Pancreas (tissue), 10 donors: ENCODE measurements at places on chromosomes 2 and 18. TPM values are rescaled to one million over a fixed set of nuclear protein-coding genes. Genes with fewer than 3 reads are reported as not detected.
A peak's percentile ranks its signal among the peaks of the same experiment; 100 is the strongest.

CROCC2 gene
- total RNA-seq, result not detected

DNA sequence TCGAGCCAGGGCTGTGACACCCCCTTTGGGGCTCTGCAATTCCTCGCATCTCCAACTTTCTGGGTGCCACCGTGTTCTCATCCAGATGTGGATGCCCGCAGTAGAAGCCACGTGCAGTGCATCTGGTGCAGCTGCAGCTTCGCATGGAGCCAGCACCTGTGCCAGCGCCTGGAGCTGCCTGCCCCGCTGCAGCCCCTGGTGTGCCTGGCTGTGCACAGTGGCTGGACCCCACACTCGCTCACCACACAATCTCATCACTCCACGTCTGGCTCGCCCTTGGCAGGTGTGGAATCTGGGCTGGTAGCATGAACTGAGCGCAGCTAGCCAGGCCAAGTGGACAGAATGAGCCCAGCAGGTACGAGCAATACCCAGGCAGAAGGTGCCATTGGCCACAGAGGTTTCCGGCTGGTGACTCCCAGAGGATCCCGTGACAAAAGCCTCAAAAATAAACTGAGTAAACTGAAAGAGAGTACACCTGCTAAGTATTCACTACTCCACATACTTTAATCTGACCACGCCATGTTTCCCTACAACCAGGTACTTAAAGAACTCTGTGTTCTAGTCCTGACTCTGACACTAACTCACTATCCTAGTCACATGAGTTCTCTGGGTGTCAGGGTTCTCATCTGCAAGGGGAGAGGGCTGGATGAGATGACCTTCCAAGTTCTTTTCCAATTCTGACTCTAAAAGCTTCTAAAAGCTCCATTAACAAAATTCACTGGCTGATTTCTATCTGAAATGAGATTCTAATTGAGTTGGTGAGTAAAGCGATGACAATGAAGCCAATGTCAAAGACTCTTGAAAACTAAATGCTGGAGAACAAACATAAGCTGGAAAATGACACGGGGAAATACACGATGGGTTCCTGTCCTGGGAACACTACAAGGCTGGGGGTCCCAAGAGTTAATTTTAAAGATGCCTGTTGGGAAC is 37.1 kb downstream of the RNF152 start:
- no peak for DNase-seq

ACP1 gene
- total RNA-seq, result 59.1 TPM

ORMDL1 gene
- total RNA-seq, result 20.2 TPM

- DNase-seq, result peak; percentile 69
Measured at GRCh38 chr2:174335988-174336500, 1.3 kb downstream of the SP9 start.

- DNase-seq, result no peak
Measured at GRCh38 chr2:167640096-167640495, 607.3 kb downstream of the STK39 start.

ANKRD30BL gene
- not detected for total RNA-seq

DNA sequence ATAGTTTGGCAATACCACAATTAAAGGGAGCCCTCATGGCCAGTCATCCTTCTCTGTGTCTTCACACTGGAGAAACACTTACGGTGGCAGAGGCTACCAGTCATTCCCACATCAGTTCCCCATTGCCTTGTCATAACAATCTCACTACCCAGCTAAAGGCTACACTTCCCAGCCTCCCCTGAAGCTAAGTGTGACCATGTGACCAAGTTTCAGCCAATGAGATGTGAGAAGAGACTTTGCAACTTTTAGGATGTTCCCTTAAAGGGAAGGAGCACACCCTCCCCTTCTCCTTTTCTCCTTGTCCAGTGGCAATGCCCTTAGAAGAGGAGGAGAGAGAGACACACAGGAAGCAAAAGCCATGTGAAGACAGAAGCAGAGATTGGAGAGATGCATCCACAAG is 89.0 kb upstream of the RAB12 start:
- DNase-seq, result no peak

DLX1 gene
- total RNA-seq, result not detected

DNA sequence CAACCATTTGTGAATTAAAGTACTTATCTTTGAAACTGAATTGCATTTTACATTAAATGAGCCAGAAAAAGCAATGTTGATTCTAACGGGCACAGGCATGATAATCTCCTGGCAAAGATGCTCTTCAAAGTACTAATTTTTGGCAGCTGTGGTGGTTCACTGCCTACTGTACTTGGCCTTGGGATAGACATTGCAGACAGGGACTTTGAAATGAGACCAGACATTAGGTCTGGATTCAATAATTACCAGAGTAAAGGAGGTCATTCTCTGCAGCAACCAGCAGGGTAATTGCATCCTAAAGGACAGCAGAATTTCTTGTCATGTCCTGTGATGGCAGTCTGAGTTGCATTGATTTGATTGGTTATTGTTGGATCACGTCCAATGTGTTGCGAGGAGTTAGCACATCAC is 986.5 kb downstream of the TDRD15 start:
- no peak for DNase-seq

SERPINB13 gene
- total RNA-seq, result not detected

REG1B gene
- total RNA-seq, result 30,154 TPM

DNA sequence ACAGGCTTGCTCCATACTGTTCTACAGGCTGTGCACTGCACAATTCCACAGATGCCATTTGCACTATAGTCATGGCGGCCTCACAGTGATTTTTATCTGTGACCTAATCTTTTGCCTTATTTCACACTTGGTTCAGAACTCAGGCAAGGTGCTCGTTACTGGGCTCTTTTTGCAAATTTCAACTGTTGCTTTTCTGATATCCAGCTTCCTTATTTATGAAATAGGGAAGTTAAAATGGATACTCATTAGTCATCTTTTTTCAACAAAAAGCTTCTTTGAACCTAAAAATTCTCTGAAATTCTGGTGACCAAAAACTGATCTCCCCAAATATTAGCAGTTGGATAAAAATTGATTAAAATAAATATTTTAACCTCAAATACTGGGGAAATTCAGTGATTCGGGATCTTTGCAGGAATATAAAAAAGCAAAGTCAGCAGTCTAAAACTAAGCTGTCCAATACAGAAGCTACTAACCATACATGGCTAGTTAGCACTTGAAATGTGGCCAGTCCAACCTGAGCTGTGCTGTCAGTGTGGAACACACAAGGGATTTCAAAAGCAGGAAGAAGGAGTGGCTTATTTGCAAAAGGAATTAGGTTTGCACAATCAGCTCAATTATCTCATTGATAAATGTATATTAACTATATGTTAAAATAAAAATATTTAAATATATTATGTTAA is 134.4 kb downstream of the COL4A4 start:
- DNase-seq, result no peak

DNA sequence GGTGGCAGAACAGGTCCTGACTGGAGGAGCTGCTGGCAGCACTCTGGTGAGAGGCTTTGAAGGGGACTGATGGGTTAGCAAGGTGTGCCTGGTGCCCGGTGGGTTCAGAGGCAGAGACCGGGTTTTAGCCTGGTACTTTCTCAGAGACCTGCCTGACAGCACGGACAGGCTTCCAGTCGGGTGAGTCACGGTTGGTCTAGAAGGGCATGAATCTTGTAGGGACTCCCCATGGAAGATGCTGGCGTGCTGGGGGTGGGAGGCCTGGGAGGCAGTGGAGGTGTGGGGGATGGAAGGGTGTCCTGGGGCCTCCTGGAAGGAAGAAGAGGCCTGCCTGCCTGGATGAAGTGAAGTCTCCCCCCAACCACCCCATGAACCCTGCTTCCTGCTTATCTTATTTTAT is 52.6 kb downstream of the ACKR3 start:
- no peak for DNase-seq

DNA sequence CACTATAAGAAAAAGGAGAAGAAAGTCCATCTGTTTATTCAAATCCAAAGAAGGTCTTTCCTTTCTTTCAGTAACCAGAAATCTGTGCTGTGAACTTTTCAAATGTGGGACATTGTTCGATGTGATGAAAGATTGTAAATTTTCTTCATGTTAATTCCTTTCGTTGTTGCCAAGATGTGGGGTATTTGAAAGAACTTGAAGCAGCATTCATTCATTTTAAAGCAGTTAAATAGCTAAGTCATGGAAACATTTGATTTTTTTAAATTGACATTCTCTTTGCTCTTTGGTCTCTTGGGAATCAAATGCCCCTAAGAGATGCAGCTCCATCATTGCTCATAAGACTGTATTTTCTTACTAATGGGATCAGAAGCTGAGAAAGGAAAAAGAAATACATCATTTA is 93.7 kb upstream of the EHBP1 start:
- DNase-seq, result no peak

EVA1A gene
- 18.3 TPM for total RNA-seq

SLC38A11 gene
- 2.0 TPM for total RNA-seq

TEX44 gene
- total RNA-seq, result not detected

DNA sequence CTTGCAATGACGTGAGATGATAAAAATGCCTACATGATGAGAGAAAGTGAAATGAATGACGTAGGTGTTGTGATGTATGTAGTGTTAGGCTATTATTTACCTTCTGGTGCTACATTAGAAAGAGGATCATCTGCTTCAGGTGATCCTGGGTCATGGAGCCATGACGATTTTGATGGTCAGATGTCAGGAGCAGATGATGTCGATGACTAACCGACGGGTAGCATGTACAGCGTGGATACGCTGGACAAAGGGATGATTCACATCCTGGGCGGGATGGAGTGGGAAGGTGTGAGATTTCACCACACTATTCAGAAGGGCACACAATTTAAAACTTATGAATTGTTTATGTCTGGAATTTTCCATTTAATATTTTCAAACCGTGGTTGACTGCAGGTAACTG is 43.5 kb upstream of the ACVR1C start:
- no peak for DNase-seq

PRKAG3 gene
- total RNA-seq, result not detected

DNA sequence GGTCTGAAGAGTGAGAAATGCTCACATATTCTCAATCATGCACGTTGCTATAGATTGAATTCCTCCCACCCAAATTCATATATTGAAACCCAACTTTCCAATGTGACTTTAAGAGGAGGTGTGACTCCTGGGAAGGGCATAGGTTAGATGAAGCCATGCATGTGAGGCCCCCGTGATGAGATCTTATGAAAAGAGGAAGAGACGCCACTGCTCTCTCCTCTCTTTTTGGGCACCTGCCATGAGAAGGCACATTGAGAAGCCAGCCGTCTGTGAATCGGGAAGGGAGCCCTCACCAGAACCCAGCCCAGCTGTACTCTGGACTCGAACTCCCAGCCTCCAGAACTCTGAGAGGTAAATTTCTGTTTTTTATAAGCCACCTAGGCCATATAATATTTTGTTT is 842.6 kb upstream of the SALL3 start:
- no peak for DNase-seq

SRBD1 gene
- total RNA-seq, result 11.2 TPM

- no peak for DNase-seq
Measured at GRCh38 chr18:24446953-24447538, 13.4 kb upstream of the HRH4 start.

DNA sequence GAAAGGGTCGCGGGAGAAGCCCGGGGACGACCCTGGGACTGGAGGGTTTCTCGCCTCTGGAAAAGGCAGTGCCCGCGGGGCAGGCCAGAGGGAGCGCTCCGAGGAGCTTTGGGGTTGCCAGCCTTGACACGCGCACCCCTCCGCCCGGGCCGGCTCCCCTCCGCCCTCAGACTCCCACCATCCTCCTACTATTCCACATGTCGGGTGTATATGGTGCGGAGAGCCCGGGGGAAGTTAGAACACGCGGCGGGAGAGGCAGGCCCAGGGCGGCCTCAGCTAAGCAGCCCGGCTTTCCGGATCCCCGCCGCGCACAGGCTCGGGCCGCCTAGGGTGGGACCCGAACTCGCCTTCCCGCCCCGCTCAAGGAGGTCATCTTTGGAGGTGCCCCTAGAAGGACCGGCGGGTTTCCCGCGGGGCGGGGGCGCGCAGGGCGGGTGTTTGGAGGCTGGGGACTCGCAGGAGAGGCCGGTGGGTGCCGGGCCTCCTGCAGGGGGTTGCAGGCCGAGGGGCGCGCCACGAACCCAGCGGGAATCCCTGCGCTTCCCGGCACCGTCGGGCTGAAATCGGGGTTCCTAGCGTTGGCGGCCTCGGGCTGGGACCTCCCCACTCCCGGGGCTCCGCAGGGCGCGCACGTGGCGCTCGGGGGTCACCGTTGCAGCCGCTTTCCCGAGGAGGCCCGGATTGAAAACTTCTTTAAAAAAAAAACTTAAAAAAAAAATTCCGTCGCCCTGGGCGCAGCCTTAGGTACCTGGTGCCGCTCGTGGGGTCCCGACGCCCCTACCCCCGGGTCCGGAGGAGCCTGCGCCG is 3.7 kb downstream of the NFATC1 start:
- DNase-seq, result peak; percentile 78

DNA sequence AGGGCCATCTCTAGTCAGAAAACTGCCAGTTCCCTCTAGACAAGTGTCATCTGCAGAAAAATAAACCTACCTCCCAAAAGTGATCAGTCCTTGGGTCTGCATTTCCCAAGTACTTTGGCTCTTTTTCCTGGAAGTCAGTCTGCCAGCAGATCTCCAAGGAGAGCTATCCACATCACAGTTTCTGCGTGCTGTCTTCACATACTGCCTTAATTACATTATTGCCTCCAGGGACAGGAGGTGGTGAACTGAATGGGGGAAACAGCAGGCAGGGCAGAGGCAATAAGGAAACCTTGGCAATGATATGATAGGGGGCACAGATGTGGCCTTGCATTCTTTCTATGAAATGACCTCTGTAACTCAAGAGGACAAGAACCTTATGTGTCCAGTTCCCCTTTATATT is 105.9 kb upstream of the SIX2 start:
- DNase-seq, result no peak

HS6ST1 gene
- 23.4 TPM for total RNA-seq
